ENCODE measurements at places on chromosomes 7 and 10. TPM values are rescaled to one million over a fixed set of nuclear protein-coding genes. Genes with fewer than 3 reads are reported as not detected.

DNA sequence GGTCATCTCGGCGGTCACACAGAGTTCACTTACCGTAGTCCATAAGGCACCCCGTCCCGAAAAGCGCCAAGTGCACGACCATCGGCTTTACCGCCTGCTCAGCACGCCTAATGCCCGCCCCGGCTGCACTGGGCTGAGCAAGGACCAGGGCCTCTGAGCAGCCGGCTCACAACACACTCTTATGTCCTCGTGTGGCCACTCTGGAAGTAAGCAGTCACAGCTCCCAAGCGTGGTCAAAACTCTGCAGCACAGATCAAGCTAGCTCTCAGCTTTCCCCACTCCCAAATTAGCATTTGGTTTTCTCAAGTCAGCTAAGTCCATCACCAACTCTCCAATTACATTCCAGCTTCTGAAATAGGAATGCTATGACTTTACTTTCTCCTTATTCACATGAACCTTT, 57.7 kb downstream of the MAD1L1 start:
- no peak for DNase-seq

GRCh38 chr7:26233902-26234511, 32.5 kb downstream of the CBX3 start:
- DNase-seq, result no peak

GRCh38 chr7:46685051-46685450, 764.0 kb upstream of the IGFBP3 start:
- no peak for DNase-seq

DNA sequence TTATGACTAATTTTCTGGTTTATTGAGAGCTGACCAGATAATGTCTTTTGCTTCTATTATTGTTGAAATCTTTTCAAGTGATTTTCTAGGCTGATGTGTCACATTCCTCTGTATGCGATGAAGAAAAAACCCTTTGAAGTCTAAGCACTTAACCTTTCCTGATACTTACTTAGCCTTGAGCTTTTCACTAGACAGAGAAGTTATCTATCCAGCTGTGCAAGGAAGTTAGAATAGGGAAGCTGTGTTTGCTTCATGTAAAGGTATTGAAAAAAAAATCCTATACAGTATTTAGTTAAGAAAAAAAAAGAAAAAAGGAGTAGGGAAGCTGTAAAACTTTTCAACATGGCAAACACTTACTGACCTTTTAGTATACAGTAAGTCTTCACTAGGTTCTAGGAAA, 117.6 kb upstream of the DNAJB12 start:
- DNase-seq, result no peak

DNA sequence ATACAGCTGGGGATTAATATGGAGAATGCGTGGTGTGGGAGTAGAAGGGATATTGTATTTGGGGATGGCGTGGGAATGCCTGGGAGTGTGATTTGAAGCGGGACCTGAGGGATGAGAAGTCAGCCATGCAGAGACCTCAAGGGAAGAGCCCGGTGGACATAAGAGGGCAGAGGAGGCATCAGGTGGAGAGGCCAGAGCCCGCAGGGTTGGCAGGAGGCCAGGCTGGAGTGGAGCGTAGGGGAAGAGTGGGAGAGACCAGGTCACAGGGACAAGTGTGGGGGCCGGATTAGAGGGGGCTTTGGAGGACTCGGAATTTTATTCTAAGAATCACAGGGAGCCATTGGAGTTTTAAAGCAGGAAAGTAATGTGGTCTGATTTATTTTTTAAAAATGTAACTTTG, 2.0 kb downstream of the NDUFB2 start:
- DNase-seq, result no peak

DNA sequence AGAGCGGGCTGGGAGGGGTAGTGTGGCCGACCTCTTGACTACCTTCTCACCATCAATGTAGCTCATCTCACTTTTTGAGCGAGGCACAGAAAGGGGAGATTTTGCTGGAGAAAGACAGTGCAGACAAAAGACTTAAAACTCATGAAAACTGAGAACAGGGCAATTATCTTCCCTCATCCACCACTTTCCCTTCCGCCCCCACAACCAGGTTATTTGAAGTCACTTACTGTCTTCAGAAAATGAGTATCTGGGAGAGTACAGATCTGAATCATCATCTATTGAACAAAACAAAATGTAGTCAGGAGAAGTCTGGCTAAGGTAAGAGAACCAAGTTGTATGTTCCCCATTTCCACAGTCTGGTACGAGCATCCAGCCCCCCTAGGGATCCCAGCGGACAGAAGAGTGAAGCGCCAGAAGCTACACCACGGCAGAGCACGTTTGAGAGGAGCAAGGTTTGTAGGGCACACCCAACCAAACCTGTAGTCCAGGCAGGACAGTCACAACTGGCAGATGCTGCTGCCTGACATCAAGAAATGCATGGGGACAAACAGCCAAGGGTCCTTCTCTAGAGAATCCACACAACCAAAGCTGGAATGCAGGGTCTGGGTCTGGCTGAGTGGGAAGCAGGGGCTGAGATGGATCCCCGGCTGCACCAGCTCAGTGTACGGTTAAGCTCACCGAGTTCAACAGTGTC, 93.4 kb upstream of the PDLIM1 start:
- no peak for DNase-seq

DNA sequence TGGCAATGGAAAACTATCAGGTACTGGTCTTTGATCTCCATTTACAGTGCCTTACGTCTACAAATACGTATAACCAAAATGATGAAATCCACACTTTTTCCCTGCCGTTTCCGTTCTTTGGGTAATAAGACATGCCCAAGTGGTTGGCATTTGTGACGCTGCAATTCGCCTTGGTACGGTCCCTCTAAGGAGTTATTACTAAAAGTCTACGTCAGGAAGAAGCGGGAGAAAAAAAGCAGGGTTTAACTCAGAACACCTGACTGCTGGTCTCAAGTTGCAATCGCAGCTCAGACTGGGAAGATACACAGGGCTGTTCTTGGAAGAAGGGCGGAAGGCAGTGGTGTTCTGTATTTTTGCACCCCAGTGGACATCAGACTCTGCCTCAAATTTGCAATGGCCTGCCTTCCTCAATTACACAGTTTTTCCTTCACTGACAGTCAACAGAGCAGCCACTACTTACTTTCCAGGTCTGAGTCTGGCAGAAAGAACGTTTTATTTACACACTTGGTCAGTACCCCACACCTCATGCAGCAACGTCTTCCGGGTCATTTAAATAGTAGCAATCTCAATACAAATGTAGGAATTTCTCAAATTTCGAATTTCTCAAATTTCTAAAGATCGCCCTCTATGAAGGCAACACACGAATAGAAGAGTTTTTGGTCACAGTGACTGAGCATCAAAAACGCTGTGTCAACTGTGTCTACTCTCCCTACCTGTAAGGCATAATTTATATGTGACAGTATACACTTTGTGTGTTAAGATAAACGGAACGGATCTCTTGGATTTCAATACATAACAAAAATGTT, 2.1 kb downstream of the BAIAP2L1 start:
- DNase-seq, result no peak

GRCh38 chr10:70494966-70495365, 16.4 kb downstream of the PALD1 start:
- no peak for DNase-seq

- no peak for DNase-seq
Measured at GRCh38 chr7:25031432-25031831, 51.5 kb upstream of the OSBPL3 start.

GRCh38 chr7:155809947-155810769, 2.1 kb downstream of the SHH start:
- no peak for DNase-seq

- DNase-seq, result no peak
Measured at GRCh38 chr7:148433521-148434180, 156.9 kb upstream of the C7orf33 start.

- no peak for DNase-seq
Measured at GRCh38 chr10:30813872-30814481, 184.4 kb upstream of the LYZL2 start.

DNA sequence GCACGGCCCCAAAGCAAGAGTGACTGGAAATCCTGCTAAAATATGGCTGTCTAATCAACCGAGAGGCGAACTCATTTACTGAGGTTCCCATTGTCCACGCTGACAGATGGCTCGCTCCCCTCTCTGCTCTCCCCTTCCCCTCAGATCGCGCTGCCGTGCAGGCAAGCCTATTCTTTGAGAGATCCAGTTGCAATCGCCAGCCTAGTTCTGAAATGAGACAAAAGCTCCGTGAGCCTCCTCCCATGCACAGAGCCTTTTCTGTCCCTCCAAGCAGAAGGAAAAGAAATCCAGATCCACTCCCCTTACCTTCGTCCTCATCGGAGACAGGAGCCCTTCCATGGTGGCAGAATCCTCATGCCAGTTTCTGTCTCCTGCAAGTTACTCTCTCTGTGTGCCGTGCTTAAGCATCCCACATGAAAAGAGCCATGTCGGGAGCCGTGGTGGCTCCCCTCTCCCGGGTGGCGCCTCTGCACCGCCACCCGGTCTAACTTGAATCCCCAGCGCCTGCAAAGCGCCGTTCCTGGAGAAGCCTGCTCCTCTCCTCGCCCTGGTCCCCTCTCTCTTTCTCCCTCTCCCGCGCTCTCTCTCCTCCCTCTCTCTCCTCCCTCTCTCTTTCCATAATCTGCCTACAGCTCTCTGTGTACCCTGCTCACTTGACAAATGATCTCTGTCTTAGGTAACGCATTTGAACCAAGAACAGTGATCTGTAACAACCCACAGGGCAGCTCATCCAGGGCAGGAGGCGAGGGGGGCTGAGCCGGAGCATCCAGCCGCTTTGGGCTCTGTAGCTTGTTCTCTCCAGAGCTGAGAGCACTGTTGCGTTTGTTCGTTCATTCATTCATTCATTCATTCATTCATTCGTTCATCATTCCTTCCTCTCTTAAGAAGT, 156.8 kb downstream of the FRMD4A start:
- no peak for DNase-seq

- no peak for DNase-seq
Measured at GRCh38 chr10:45286980-45287379, 28.4 kb downstream of the OR13A1 start.

- DNase-seq, result no peak
Measured at GRCh38 chr10:132176623-132177500, 9.9 kb upstream of the DPYSL4 start.

DNA sequence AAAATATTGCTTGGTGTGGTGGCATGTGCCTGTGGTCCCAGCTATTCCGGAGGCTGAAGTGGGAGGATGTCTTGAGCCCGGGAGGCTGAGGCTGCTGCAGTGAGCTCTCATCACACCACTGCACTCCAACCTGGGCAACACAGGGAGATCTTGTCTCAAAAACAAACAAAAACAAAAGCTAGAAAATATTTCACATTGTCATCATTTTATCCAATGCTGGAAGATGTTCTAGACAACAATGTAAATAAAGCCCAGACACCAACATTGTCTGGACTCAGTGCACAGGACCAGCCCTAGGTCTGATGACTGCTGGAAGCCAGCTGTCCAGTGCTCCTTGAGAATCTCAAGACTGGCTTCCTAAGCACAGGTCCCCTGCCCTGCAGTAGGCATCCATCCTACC, 13.5 kb downstream of the SEPHS1 start:
- DNase-seq, result no peak

DNA sequence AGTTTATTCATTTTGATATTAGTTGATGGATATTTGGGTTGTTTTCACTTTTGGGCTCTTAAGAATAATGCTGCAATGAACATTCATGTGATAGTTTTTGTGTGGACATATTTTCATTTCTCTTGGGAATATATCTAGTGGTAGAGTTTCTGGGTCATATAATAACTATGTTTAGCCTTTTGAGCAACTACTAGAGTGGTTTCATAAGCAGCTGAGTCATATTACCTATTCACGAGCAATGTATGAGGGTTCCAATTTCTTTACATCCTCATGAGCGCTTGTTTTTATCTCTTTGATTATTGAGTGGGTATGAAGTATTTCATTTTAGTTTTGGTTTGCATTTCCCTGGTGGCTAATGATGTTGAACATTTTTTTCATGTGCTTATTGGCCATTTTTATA, 182.6 kb downstream of the PON1 start:
- no peak for DNase-seq

DNA sequence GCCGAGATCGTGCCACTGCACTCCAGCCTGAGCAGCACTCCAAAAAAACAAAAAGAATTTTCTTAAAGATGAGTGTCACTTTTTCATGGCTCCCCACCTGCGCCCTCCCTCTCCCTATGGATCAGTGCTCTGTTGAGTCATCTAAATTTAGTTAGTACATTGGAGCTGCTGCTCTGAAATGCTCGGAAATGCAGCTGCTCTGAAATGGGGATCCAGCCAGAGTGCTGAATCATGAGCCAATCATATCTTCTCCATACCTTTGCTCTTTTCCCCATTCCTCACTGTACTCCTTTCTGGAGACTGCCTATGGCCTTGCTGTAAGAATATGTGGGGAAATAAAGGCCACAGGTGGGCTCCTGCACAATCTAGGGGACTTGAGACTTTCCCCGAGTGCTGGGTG, 188.8 kb downstream of the ZNF438 start:
- DNase-seq, result no peak

GRCh38 chr10:37803269-37803668, 54.1 kb downstream of the ZNF248 start:
- no peak for DNase-seq

GRCh38 chr7:95105627-95106026, 198.2 kb downstream of the PPP1R9A start:
- no peak for DNase-seq

DNA sequence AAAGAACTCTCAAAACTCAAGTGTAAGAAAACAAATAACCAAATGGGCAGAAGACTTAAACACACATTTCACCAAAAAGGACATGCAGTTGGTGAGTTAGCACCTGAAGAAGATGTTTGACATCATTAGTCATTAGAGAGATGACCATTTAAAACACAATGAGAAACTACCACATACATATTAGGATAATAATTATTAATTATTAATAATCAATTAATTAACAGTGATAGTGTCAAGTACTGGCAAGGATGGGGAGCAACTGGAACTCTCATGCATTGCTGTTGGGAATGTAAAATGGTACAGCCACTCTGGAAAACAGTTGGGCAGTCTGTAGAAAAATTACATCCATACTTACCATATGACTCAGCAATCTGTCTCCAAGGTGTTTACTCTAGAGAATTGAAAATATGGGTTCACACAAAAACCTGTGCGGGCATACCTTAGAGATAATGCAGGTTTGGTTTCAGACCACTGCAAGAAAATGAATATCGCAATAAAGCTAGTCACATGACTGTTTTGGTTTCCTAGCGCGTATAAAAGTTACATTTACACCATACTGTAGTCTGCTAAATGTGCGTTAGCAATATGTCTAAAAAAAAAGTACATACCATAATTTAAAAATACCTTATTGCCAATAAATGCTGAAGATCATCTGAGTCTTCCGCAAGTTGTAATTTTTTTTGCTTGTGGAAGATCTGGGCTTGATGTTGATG, 30.3 kb downstream of the ARID5B start:
- no peak for DNase-seq

The PTPRZ1 gene
- total RNA-seq, result 0.05 TPM

The PHYHIPL gene
- total RNA-seq, result not detected

The POU6F2 gene
- not detected for total RNA-seq

The FAM24B gene
- total RNA-seq, result 4.8 TPM

The MTERF1 gene
- 17.8 TPM for total RNA-seq

The ZNF32 gene
- 23.6 TPM for total RNA-seq

The LRMDA gene
- total RNA-seq, result not detected

The ATG9B gene
- total RNA-seq, result 5.8 TPM

The PLEKHA8 gene
- 6.1 TPM for total RNA-seq

The TMEM176A gene
- total RNA-seq, result 0.22 TPM
